Renal cortical epithelial cell (primary cell): ENCODE measurements at places on chromosomes 5 and 9.

GRCh38 chr5:111929867-111930266, 172.9 kb upstream of the NREP start:
- peak; percentile 94 for DNase-seq

DNA sequence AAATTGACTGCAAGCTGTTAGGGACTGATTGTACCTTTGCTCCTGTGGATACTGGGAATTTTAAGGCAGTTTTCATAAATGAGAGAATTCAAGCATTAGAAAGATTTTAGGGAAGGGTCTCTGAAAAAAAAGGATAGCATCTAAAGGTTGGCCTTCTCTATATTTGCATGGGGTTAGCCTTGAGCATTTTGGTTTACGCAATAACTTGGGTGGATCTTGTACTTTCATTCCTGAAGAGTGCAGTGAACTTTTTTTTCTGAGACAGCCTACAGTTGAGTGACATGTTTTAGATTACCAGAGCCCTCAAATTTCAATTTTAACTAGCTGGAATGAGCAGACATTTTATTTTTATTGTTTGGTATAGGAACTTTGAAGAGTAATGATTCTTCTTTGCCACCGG, 91.6 kb upstream of the NR3C1 start:
- DNase-seq = peak; percentile 74

- DNase-seq = peak; percentile 88
Measured at GRCh38 chr5:68007451-68007850, 208.1 kb upstream of the PIK3R1 start.

- DNase-seq = no peak
Measured at GRCh38 chr9:72685911-72686310, 164.5 kb downstream of the TMC1 start.

DNA sequence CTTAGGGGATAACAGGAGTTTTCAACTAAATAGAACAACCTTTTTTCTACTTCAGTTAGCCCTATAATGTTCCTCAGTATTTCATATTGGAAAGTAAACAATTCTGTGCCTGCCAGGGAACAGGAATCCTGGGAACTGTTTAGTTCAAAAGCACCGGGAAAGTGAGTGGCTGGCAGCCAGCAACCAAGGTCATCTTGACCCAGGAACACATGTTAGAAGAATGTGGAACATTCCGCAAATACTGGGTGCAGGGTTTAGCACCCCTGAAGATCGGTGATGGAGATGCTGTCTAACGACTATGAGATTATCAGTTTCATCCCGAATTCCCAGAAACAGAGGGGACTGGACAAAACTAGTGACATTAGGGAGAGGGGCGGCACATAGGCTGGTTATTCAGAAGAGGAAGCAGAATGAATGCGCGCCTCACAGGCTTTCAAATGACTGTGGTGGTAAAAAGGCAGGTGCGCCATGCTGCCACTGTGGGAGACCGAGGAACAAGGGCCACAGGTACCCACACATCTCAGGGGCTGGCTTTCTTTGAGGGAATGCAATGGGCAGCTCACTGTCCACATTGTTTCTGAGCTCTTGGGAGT, 51.2 kb downstream of the IPPK start:
- DNase-seq = no peak

DNA sequence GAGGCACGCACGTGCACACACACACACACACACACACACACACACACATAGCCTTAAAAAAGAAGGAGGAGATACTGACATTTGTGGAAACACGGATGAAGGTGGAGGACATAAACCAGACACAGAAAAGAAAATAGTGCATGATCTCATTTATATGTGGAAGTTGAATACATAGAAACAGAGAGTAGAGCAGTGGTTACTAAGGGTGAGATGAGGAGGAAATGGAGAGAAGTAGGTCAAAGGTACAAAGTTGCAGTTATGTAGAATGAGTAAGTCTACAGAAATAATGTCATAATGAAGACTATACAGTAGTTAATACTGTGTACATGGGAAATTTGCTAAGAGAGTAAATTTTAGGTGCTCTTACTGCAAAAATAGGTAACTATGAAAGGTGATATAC, 412.2 kb upstream of the CDH9 start:
- peak; percentile 25 for DNase-seq

- no peak for DNase-seq
Measured at GRCh38 chr5:132837868-132838267, 7.4 kb upstream of the SHROOM1 start.

GRCh38 chr5:83764101-83764500, 43.4 kb upstream of the HAPLN1 start:
- DNase-seq = peak; percentile 2

DNA sequence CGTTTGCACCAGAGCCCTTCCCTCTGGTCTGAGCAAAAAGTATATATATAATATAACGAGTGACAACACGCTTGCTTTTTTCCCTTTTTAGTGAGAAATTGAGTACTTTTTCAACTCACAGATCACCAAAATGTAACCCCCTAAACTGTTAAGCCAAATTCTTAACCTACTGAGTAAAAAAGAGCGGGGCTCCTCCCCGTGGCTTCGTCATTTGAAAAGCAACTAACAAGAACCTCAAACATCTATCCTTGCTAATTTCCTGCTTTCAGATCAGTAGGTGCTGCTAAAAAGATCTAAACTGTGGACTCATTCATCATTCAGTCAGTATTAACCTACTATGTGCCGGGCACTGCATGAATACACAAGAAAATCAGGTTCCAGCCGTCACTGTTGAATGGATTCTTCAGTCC, 1.0 kb upstream of the PTBP3 start:
- DNase-seq = peak; percentile 50
